Psoas muscle (tissue), 8 donors: ENCODE measurements at places on chromosomes 6 and 20.

DNA sequence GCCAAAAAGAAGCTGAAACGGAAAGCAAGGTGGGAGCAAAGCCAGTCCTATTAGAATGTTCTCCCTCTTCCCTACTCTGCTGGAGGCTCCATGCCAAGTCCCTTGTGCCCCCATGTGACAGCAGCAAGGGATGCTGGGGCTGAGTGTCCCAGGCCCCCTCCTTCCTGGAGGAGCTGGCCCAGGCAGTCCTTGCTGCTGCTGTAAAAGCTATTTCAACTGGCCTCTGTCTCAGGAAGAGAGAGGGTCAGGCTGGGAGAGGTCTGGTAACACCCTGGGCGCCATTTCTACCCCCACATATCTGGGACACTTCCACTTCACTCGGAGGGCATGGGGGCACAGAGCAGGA lies 25.0 kb downstream of the TTBK1 start:
- no peak for DNase-seq

GRCh38 chr6:135624402-135625295 lies 127.1 kb upstream of the AHI1 start:
- no peak for DNase-seq

DNA sequence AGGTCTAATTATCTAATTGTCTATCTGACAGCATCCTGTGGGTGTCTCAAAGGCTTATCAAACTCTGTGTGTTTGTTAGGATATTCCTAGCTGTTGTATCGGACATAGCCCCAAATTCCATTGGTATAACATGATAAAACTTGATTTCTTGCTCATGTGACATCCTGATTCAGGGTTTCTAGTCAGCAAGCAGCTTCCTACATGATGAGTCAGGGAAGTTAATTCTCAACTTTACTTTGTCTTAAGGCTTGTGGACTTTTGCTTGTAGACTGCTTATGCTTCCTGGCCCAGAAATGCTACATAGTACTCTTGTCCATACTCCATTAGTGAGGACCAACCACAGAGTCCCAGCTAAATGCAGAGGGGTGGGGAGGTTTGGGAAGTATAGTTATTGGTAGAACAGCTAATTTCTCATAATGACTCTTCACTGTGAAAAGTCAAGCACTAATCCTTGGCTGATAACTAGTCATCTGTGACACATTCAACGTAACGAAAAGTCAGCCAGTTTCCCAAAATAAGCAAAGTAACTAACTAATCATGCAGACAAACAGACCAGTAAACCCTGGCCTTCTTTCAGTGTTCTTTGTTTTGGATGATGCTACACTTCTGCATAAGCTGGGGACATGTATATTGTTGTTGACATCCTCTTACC lies 25.8 kb downstream of the NKAIN2 start:
- DNase-seq, result no peak

- no peak for DNase-seq
These were observed 76.3 kb upstream of the ADGRG6 start for GRCh38 chr6:142225552-142225951.

- DNase-seq, result no peak
These were observed 24.1 kb upstream of the EPB41L1 start for GRCh38 chr20:36130390-36130789.

- peak; percentile 66 for DNase-seq
These were observed 782 bp downstream of the MAP3K5 start for GRCh38 chr6:136791296-136792094.

DNA sequence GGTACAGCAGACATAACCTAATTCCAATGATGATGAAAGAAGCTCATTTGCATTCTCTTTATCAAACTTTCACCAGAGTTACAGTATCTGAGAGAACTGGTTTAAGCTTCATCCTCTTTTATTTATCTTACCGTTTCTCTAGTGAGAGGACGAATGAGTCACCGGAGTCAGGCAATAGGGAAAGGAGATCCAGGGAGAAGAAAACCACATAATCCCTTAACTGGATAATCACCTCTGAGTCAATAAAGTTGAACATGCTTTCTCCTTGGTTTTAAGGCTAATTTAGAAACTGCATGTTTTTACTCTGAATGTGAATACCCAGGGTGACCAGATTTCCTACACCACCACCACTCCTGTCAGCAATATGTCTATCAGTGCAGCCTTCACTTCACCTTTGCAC lies 313.7 kb upstream of the TBX18 start:
- no peak for DNase-seq
